ENCODE measurements at places on chromosomes 12 and 14. TPM values are rescaled to one million over a fixed set of nuclear protein-coding genes. Genes with fewer than 3 reads are reported as not detected.

- DNase-seq = no peak
Measured at GRCh38 chr12:108214486-108214885, 85.4 kb downstream of the WSCD2 start.

The OR6C70 gene
- total RNA-seq = not detected

The FRMD6 gene
- total RNA-seq = 97.4 TPM

DNA sequence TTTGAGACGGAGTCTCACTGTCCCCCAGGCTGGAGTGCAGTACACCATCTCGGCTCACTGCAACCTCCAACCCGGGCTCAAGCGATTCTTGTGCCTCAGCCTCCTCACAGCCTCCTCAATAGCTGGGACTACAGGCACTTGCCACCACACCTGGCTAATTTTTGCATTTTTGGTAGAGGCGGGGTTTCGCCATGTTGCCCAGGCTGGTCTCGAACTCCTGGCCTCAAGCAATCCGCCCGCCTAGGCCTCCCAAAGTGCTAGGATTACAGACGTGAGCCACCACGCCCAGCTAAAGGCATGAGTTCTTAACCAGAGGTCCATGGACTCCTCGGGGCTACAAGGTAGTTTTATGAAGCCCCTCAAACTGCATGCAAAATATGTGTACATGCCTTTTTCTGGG is 2.1 kb downstream of the SARNP start:
- no peak for DNase-seq

The PKP2 gene
- 0.88 TPM for total RNA-seq
